ENCODE measurements at places on chromosomes 2 and 18.

DNA sequence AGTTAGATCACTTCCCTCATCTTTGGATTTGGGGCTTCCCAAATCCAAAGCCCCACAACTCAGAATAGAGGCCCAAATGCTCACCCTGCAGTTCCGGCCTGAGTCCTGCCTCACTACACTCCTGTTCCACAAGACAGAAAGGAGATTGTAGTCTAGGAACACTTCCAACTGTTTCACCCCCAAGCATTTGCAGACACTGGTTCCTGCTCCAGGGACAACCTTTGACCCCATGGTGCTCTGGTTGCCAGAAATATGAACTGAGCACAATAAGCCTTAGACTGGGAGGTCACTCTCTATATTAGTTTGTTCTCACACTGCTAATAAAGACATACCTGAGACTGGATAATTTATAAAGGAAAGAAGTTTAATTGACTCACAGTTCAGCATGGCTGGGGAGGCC, 49.0 kb downstream of the HRH4 start:
- DNase-seq, result no peak

DNA sequence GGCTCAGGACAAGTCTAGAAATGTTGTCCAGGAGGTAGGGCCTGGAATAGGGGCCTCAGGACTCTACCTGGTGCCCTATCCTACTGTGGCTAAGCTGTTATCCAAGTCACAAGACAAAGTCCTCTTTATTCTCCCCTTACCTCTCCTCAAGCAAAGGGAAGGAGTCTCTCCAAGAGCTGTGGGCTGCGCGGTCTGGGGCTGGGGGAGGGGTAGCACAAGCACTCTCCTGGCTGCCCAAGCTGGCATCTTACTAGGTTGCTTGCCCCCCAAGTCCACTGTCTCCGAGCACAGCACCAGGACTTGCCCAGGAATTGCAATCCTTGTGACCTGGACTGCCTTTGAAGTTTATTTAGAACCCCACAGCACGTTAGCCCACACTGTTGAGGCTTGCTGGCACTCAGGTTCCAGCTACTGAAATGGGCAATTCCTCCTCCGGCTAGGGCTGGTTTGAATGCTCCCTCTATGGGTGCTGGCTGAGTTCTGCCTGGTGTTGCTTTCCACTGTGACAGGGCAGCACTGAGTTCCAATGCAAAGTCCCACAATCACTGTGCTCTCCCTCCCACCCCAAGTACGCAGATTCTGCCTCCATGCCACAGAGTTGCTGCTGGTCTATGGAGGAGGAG, 18.5 kb downstream of the DHRS9 start:
- no peak for DNase-seq

DNA sequence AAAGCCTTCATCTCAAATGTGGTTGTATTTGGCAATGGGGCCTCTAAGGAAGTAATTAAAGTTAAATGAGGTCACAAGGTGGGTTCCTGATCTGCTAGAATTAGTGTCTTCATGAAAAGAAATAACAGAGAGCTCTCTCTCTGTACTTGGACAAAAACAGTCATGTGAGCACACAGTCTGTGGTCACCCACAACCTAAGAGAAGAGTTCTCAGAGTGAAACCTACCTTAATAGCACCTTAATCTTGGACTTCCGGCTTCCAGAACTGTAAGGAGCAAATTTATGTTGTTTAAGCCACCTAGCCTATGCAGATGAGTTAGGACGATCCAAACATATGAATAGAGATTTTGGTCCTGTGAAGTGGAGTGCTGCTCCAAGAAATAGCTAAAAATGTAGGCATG, 758.9 kb downstream of the LRRTM4 start:
- DNase-seq, result no peak

- DNase-seq, result no peak
Observed at GRCh38 chr2:9108210-9108967, 98.2 kb upstream of the ASAP2 start.

GRCh38 chr18:76459312-76459686, 35.7 kb downstream of the ZNF516 start:
- no peak for DNase-seq

DNA sequence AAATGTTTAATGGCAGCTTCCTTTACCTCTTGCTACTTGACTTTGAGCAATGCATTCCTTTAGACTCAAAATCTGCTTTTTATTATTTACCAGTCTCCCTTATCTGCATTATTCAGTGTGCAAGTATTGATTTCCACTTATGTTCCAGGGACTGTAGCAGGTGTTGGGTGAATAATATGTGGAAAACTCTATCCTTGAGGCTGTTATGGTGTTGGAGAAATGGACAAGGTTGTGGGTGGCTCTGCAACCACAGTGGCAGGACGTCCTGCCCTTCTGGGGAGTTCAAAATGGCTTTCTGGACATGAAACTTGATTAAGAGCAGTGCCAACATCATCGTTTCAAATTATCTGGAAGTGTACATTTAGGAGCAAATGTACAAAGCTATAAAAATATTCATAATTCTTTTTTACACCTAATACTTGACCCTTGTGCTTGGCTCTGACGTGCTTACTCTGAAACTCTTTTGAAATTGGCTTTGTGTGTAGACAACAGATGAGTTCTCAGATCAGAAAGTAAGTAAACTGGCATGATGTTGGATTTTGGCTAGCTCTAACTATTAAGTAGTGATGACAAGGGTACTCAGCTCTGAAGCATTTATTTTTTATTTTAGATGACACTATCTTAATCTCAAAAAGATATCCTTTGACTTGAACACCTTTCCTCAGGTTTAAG, 766.2 kb downstream of the DPP10 start:
- no peak for DNase-seq

DNA sequence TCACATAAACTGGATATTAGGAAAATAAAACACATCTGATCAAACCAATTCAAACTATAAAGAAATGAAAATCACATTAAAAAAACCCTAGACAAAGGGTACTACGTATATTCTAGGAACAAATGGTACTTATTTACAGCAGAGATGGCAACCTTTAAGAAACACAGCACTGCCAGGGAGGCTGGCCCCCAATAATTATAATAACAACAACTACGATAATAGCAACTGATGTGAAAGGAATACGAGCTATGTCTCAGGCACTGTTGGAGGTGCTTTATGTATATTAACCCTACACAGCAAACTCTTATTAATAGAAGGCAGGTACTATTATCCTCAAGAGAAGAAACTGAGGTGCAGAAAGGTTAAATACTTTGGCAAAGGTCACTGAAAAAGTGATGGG, 193.9 kb downstream of the NBAS start:
- no peak for DNase-seq

- DNase-seq, result no peak
Observed at GRCh38 chr2:72127401-72128058, 20.1 kb downstream of the CYP26B1 start.

GRCh38 chr2:134900151-134900550, 18.5 kb upstream of the CCNT2 start:
- DNase-seq, result no peak

DNA sequence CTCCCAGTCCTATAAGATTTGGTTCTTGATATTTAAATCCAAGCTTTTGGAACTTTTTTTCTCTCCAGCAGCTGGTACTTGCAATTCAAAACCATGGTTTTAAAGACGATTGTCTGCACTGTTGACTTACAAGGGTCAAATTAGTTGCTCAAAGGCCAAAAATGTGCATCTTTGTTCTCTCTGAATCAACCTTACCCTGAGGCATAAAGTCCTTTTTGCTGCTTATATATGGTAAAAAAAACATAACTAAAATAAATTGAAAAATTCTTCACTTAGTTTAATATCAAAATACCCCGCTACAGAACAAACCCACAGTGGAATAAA, 592.7 kb downstream of the XIRP2 start:
- DNase-seq, result no peak

GRCh38 chr2:32756074-32756727, 128.4 kb downstream of the TTC27 start:
- no peak for DNase-seq

- DNase-seq, result no peak
Observed at GRCh38 chr2:109143214-109144187, 14.5 kb downstream of the SH3RF3 start.

- no peak for DNase-seq
Observed at GRCh38 chr2:127174136-127174535, 46.0 kb downstream of the CYP27C1 start.

DNA sequence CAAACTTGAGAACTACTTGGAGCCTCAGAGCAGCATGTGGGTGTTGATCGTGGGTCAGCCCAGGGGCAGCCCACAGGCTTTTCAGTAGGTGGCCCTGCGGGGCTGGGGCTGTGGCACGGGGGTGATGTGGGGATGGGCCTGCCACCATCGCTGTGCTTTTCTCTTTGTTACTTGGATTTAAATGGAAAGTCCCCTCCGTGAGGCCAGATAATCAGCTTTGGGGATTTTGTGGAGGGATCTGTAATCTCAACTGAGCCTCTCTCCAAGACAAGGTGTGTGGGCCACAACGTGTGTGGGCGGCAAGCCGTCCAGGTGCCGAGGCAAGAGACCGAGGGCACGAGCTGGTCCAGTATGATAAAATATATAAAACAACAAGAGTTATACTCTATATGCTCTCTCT, 16.7 kb downstream of the COLEC11 start:
- no peak for DNase-seq

GRCh38 chr2:222521099-222521498, 96.8 kb downstream of the SGPP2 start:
- no peak for DNase-seq

GRCh38 chr18:62850619-62851306, 135.4 kb downstream of the PHLPP1 start:
- DNase-seq, result no peak

- DNase-seq, result no peak
Observed at GRCh38 chr2:149185942-149186490, 144.4 kb upstream of the LYPD6 start.

DNA sequence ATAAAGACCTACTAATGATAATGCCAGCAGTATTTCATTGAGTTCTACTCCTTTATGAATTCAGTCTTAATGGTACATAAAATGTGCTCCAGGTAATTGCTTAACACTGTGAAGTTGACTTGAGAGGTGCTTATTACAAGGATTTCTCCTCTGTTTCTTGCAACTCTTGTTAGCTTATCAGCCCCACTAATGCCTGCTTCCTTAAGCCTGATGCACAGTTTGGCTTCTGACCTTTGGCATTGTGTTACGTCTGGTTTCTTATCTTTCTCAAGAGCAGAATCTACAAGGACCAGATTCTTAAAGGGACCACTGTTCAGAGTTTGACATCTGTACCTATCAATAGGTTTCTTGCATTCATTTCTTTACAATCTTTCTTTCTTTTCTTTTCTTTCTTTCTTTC, 223.9 kb upstream of the CWC22 start:
- no peak for DNase-seq

- no peak for DNase-seq
Observed at GRCh38 chr2:223043164-223043941, 8.6 kb upstream of the KCNE4 start.

DNA sequence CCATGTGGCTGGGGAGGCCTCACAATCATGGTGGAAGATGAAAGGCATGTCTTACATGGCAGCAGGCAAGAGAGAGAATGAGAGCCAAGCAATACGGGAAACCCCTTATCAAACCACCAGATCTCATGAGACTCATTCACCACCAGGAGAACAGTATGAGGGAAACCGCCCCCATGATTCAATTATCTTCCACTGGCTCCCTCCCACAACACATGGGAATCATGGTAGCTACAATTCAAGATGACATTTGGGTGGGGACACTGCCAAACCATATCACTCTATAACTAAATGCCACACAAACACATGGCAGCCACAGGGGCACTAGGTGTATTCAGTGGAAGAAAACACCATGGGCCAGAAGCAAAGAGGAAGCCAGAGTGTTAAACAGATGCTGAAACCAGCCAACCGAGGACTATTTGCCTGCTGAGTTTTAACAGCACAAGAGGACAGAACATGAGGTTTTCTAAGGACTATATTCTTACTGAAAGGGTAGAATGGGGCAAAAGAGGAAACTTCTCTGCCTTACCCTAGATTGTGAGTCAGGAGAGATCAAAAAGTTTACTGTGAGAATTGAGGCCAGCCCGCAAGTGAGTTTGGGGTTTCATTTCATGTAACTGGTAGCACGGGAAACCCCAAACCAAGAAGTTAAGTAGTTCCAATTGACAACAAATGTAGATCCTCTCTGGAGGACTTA, 49.2 kb downstream of the SIGLEC15 start:
- DNase-seq, result no peak

- DNase-seq, result no peak
Observed at GRCh38 chr2:204655101-204655500, 109.8 kb downstream of the PARD3B start.

GRCh38 chr2:229818230-229818629, 103.6 kb downstream of the TRIP12 start:
- DNase-seq, result no peak

- DNase-seq, result no peak
Observed at GRCh38 chr2:14855751-14856150, 223.2 kb downstream of the LRATD1 start.

GRCh38 chr2:10906926-10907625, 4.7 kb upstream of the KCNF1 start:
- DNase-seq, result no peak

DNA sequence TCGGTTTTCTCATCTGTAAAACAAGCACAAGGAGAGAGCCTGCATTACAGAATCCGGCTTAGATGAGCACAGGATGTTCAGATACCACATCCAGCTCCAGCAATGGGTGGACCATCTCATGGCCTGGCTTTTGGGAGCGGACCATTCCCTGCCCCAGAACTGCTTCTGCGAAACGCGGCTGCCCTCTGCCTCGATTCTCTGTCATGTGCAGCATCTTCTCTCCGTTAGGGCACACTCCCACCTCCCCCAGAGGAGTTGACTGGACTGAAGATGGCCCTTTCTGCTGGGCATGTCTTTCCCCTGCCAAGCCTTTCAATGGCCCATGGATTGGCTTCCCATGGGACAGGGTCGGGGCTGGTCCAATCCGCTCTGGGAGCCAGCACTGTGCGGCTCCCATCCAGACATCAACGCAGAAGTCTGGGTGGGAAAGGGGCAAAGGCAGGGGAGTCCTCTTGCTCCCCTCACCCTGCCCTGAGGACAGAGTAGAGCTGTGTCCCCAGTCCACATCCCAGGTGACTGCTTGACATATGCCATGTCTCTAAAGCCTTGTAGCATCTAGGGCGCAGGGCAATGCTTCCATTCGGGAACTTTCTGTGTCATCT, 14.3 kb upstream of the FAHD2A start:
- DNase-seq, result no peak

DNA sequence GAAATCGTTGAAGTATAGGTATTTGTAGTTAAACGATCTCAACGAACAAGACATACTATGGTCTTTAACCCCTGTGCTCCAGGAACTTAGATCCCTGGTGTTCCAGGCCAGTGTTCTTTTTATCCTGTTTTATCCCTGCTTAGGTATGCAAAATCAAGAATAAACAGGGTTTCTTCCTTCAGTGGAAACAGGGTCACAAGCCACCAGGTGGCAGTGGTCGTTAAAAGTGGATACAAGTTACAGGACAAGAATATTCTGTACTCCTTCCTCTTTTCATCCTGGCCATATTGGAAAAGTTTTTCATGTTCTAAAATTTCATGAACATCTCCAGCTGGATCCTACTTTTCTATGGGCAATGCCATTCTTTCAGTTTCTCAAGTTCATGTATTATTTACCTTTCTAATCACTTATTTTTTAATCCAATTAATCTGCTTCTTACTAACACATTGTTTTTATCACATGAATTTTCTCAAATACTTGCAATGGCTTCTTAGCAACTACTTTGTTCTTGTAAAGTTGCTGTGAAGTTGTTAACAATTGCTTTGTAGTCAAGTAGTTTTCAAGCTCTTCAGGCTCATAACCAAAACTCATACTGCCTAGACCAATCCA, 16.4 kb upstream of the HNMT start:
- DNase-seq, result no peak

GRCh38 chr2:204027091-204027490, 90.5 kb downstream of the ICOS start:
- DNase-seq, result peak; percentile 81

GRCh38 chr2:216139884-216140283, 30.7 kb downstream of the XRCC5 start:
- no peak for DNase-seq

- DNase-seq, result no peak
Observed at GRCh38 chr18:37565101-37565976, at the start of gene CELF4. Gene CELF4, minus strand, starts transcription at chr18:37565798.

Measured in glomerular endothelial cell (primary cell).